NCI-H1436 treated with DMSO at 0.1 percent for 48 hours (cell line): ENCODE measurements at places on chromosomes 11 and 22.

DNA sequence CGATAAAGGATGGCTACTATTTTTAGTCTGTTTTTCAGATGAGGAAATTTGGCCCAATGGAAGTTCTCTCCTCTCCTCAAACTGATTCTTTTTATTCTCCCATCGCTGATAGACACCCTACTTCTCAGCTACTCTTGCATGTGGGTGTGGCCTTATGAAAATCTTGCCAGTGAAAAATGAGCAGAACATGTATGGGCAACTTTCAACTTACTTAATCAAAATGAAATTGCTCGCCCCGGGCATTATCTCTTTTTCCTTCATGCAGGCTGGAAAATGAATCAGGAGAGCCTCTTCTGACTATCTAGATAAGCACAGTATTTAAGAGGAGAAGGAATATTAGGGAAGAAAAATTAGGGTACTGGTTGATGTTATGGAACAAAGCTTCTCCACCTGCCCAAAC, 2354.7 kb upstream of the RAG2 start:
- DNase-seq: no peak

DNA sequence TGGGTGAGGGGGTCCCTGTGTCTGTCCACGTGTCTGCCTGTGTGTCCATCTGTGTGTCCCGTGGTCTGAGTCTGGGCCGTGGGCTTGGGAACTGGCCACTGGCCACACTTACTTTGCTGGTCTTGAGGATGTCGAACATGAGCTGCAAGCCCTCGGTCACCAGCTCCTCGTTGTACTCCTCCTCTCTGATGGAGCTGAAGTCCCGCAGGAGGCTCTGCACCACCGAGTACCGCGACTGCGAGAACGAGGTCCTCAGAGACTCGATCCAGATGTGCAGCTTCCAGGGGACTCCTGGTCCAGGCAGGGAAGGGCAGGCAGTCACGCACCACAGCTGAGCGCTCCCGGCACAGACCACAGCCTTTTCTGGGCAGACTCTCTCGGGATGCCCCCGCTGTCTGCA, 55.4 kb downstream of the NAT10 start:
- DNase-seq: no peak

DNA sequence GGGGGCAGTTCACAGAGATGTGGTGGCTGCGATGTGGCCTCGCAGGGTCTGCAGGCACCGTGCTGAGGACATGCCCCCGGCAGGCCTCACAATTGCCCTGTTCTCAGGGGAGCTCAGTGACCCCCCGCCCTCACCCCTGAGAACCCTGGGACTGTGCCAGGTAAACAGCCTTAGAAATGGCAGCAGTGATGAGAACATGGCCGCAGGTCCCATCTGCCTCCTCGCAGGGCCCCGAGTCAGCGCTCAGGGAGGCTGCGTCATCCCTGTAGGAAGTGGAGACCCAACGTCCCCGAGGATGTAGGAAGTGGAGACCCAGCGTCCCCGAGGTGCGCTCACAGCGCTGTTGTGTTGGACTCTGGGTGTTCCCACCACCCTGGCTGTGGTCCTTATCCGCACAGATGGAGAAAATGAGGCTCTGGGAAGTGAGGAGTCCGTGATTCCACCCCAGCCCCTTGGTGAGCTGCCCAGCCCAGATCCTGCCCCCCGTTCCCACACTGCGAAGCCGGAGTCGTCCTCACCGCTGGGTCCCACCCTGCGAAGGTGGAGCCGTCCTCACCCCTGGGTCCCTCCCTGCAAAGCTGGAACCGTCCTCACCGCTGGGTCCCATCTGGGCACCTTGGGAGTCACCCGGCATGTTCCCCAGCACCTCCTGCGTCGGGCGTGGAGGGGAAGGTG, 1086.8 kb downstream of the BRD1 start:
- DNase-seq: no peak

DNA sequence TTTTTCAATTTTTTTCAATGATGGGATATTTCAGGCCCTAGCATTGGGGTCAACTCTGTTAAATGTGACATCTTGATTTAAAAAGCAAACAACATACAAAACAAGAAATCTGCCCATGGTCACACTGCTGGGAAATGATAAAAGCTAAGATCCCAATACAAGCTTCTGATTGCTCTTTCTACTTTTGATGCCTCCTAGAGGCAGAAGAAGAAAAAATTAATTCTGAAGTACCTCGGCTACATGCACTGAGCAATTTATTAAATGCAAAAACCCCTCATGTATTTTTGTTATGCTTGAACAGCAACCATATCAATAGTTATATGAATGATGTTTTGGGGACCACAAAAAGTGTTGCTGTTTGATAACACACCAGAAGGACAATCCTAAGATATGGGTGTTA, 342.1 kb upstream of the NARS2 start:
- no peak for DNase-seq
